ENCODE measurements at places on chromosomes 5 and 9. TPM values are rescaled to one million over a fixed set of nuclear protein-coding genes. Genes with fewer than 3 reads are reported as not detected.

The AJM1 gene
- 4.0 TPM for total RNA-seq

The NPR3 gene
- total RNA-seq, result 43.4 TPM

The LCN1 gene
- total RNA-seq, result 0.20 TPM

The TRIM32 gene
- total RNA-seq, result 30.5 TPM

The DMGDH gene
- 1.9 TPM for total RNA-seq

The RPL35 gene
- 878 TPM for total RNA-seq

The RNF180 gene
- 7.6 TPM for total RNA-seq

The PDE6A gene
- total RNA-seq, result not detected

The HMMR gene
- 12.8 TPM for total RNA-seq

The FGFR4 gene
- 0.65 TPM for total RNA-seq

The C9 gene
- total RNA-seq, result not detected

The CDX1 gene
- total RNA-seq, result 0.91 TPM

The ZBED3 gene
- total RNA-seq, result 0.52 TPM

The INSL6 gene
- total RNA-seq, result not detected

The NRG2 gene
- 0.98 TPM for total RNA-seq

The POLR3G gene
- total RNA-seq, result 3.6 TPM

The PCDHGC4 gene
- total RNA-seq, result 4.2 TPM

The TMEM174 gene
- total RNA-seq, result not detected

The PLAA gene
- total RNA-seq, result 47.8 TPM

The PCDHA11 gene
- 0.23 TPM for total RNA-seq

The NEUROG1 gene
- not detected for total RNA-seq

The FBP2 gene
- total RNA-seq, result not detected

The STXBP1 gene
- 46.2 TPM for total RNA-seq

The CNTLN gene
- total RNA-seq, result 10.0 TPM

The KCNT1 gene
- total RNA-seq, result not detected

The CAVIN4 gene
- total RNA-seq, result 1.6 TPM

Measured in smooth muscle cell of the pulmonary artery (primary cell).